ENCODE measurements at places on chromosomes 4 and X. TPM values are rescaled to one million over a fixed set of nuclear protein-coding genes. Genes with fewer than 3 reads are reported as not detected.

The PPID gene
- total RNA-seq, result 21.1 TPM

The HDX gene
- total RNA-seq, result 8.9 TPM

The GAGE12G gene
- total RNA-seq, result 0.57 TPM

The BMX gene
- total RNA-seq, result 0.41 TPM

The CXCL13 gene
- not detected for total RNA-seq

The BANK1 gene
- total RNA-seq, result 9.5 TPM

The CXorf49 gene
- not detected for total RNA-seq

The L1CAM gene
- total RNA-seq, result 50.1 TPM

The SNCA gene
- total RNA-seq, result 4.2 TPM

- DNase-seq, result no peak
Observed at GRCh38 chr4:7625071-7625470, 190.3 kb upstream of the PSAPL1 start.

DNA sequence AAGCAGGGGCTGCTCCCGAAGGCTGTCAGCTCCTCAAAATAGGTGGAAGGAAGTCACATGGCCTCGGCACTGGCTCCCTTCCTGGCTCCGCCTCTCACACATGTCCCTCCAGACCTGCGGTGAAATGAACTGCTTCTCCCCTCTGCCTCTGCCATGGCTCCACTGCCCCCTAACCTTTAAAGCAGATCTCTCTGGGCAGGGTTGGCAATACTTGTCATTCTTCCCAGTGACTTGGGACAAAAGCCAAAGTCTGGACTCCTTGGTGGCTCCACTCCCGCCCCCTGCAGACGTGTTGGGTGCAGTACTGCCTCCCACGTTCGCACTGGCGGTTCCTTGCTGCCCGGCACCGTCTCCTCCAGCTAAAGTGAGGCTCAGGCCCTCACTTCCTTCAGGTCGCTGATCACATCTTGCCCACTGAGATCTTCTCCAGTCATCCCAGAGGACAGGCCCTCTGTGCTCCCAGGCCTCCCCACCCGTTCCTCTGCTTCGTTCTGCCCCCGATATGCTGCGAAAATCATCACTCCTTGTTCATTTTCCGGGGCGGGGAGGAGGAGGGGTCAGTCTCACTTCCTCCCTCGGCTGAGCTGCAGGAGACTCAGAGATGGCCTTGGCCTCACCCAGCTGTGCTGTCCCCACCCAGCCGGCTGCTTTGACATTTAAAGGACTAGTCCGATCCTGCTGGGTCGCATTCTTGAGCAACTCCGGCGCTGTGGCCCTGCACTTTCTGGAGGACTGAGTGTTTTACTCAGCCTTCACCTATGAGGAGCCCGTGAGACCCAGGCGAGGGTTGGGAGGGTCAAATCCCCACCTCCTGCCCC is 97.4 kb downstream of the PHKA2 start:
- peak; percentile 89 for DNase-seq

DNA sequence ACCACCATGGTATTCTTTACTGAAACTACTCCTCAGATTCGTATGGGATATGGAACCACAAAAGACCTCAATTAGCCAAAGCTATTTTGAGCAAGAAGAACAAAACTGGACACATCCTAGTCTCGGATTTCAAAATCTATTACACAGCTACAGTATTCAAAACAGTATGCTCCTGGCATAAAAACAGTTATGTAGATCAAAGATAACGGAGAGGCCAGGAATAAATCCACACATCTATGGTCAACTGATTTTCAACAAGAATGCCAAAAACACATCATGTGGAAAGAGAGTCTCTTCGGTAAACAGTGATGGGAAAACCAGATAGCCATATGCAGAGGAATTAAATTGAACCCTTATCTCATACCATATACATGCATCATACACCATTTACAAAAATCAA is 155.3 kb downstream of the SPCS3 start:
- DNase-seq, result no peak

- no peak for DNase-seq
Observed at GRCh38 chr4:87977521-87978278, 2.2 kb downstream of the SPP1 start.

- DNase-seq, result no peak
Observed at GRCh38 chrX:9279234-9279544, 185.7 kb upstream of the TBL1X start.

DNA sequence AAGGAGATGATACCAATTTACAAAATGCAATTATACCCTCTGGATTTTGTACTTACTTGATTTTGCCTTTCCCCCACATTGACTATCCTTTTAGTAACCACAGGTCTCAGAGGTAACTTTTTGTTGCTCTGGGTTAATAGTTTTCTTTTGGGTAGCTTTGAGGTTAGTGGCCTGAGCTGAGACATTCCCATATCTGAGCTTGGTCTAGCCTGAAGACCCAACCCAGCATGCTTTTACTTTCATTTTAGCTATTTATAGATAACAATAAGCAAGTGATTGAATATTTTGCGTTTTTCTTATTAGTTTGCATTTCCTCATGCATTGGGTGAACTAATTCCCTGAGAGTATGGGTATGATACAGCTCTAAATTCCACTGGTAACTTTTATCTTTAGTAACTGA is 11.8 kb downstream of the HTN1 start:
- no peak for DNase-seq

DNA sequence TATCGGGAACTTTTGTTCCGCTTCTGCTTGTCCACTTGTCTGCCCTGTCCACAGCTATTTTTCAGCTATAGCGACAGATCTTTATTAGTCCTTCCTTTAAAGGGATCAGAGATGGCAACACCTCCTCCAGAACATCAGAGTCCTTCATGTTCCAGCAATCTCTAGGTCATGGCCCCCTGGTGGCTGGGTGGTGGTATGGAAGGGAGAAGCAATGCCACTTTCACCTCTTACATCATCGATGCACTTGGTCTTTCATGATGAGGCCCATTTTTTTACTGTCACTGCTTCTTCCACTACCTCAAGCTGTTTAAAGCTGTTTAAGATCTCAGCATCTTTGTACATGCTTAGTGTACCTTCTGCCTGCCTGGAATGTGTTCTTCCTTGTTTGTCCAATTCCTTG is 106.7 kb downstream of the ARHGAP6 start:
- peak; percentile 23 for DNase-seq

GRCh38 chr4:8648816-8649630 is 56.5 kb downstream of the CPZ start:
- no peak for DNase-seq

DNA sequence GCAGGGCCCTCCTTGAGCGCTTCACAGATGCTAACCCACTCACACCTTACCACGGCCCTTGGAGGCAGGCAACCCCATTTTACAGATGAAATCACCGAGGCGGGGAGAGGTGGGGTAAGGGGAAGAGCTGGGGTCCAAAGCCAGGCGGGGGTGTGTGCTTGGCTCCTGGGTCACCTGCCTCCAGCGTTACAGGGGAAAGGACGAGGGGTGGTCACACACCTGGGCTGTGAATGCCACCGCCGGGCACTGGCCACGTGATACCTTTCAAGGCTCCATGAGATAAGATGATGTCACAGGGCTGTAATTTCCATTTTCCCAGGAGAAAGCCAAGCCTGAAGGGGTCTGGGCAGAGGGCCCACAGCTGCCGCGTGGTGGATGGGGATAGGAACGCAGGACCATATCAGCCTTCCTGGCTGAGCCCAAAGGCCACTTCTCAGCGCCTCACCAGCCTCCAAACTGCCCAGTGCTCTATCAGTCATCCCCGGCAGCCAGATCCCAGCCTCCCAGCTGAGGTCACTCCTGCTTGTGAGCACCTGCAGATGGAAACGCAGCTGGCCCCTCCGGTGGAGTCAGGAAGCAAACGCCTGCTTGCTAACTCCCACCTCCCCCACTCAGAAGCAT is 62.4 kb upstream of the CRMP1 start:
- DNase-seq, result no peak

DNA sequence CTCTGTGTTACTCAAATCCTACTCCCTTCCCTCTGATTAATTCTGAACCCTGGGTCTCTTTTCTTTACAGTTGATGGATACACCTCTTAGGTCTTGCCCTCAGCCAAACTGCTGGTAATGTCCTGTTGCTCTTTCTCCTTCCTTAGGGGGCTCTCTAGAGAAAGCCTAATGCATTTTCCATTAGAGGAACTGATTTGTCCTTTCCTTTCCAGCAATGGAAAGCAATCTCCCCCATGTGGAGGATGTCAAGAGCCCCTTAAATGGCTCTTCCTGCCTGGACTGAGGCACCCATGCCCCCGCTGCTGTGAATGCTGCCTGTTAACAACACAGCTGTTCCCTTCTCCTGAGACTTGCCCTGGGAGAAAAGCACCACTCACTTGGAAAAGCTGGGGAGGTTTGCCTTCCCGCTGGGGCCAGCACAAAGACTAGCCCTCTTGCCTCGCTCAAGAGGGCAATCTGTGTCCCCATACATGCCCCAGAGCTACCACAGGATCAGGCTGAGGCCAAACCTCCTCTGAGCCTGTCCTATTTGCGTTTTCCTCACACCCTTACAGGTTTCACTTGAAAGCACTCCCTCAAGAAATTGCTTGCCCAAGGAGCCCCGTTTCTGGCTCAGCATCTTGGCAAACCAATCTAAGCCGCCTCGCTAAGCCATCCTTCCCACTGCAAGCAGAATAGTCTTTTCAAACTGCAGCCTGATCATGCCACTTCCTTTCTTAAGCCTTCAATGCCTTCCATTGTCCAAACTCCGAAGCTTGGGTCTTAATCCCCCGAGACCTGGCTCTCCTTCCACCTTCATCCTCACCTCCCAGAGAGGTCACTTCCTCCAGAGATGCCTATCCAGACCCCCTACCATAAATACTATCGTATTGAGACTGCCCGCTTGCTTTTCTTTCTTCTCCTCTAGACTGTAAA is 23.2 kb upstream of the SMIM20 start:
- no peak for DNase-seq

DNA sequence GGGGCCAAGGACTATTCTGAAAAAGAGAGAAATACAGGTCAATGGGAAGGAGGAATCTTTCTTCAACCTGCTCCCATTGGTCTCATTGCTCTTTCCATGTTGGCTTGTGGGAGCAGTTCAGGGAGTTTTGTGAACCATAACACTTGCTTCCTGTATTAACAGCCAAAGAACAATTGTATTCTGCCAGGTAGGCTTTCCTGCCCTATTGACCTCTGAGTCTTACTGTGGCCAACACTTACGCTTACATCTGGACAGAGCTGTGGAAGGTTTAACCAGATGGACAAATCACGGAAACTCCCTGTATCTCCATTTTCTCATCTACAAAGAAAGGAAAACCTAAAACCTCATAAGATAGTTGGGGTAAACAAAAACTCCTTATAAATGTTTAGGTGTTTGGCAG is 30.7 kb downstream of the MID1IP1 start:
- no peak for DNase-seq

DNA sequence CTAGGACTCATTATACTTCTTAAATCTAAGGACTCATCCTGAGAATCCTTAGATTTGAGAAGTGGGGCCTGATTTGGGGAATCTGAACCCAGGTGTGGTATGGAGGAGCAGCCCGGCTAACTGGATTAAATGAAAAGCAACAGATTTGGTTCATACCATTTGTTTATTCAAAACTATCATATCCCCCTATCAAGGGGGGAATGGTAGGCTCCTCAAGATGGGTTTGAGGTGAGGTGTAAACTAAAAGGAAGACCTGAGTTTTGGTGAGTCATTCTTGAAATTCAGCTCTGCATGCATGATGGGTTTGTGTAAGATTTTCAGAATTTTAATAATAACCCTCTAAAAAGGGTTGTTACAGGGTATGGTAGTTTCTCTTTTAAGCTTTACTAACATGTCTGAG is 53.4 kb downstream of the CASP6 start:
- no peak for DNase-seq

- peak; percentile 38 for DNase-seq
Observed at GRCh38 chr4:3320361-3321023, 27.7 kb downstream of the RGS12 start.

DNA sequence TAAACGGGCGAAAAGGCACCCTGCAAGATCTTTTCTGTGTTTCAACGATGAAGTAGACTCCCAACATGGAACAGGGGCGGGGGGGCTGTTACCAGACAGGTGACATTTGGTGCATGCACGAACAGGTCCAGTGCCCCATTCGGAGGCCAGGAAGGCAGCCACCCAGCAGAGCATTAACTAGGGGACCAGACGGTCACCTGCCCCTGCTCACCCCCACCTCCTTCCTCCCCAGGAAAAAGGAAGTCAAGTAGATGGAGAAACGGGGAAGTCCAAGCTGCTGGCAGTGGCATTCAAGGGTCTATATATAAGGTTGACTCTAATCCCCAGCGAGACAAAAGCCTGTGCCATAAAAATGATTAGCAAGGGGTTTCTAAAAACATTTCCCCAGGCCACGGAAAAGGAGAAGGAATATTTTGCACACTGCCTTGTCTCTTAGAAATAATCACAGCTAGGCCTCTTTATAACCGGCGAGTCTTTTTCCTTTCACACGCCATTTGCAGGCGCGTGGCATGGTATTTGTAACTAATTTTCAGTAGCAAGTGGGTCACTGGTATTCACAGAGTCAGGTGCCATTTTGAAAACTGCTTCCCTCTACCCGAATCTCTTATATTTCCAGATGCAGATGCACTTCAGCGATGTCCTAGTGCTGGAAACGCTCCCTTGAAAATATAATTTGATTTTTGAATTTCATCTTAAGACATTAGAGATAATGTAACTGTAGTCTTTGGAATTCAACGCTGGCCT is 1.2 kb upstream of the TMSB4X start:
- no peak for DNase-seq

- DNase-seq, result no peak
Observed at GRCh38 chr4:181158971-181159370, 1084.2 kb upstream of the TENM3 start.

DNA sequence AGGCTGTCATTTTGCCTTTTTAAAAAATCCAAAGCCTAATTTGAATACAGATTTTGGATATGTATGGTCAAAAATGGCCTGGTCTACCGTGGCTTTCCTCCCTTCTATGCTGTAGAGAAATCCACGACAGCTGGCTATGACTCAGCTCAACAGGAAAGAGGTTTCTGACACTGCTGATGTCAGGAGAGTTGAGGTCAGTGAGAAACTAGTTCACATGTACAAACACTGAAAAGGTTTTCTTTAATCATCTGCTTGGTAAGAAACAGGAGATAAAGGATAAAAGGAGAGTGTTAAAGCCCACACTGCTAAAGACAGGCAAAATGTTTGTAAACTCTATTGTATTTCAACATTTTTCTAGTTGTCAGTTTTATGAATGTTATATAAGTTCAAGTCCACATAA is 113.9 kb downstream of the NYX start:
- peak; percentile 51 for DNase-seq

DNA sequence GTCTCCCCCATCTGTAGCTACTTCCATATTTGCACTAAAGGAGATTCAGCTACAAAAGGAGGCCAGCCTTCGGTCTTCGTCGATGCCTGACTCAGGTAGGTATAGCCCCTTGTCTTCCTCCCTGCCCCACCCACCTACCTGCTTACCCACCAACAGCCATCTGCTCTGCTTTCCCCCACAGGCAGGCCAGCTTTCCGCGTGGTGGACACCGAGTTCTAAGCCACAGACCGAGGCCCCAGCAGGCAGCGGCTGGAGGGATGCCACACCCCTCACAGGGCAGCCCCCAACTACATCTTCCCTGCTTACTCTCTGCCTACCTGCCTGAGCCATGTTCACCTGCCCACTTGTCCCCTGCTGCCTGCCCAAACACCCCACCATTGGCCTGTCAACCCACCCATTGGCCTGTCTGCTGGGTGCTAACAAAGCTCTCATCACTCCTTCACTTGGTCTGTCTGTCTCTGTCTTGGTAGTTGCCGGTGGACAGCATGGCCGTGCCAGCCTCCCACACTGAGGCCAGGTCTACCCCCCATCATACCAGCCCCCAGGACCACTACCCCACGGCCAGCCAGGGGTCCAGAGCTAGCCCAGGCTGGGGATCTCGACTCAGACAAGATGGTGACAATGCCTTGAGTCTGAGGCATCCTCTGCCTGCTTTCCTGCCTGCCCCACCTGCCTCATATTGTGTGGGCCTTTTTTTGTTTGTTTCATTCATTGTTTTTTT is 4.1 kb upstream of the USP11 start:
- no peak for DNase-seq
